ENCODE measurements at places on chromosomes 2 and 18. TPM values are rescaled to one million over a fixed set of nuclear protein-coding genes. Genes with fewer than 3 reads are reported as not detected.

GRCh38 chr2:36578343-36579296 is 19.3 kb downstream of the FEZ2 start:
- peak; percentile 72 for DNase-seq

GRCh38 chr2:144324446-144325045 is 195.4 kb downstream of the ZEB2 start:
- peak; percentile 9 for DNase-seq

DNA sequence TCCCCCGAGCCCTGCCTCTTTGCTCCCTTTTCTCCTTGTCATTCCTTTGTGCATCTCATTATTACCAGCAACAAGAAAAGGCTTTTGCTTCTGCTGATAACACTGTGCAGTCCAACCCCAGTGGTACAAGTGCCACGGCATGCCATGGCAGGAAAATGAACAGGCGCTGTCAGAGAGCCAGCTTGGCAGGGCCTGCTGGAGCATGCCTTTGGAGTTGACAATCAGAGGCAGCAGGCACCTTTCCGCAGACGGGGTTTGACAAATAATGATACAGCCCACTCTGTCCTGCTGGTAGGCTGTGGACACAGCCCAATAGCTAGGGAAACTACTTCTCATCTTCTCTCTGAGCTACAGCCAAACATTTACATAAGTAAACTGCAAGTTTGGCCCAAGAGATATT is 243.9 kb upstream of the LRRTM1 start:
- no peak for DNase-seq

GKN2 gene
- not detected for total RNA-seq
